ENCODE measurements at places on chromosomes 1 and 21.

DNA sequence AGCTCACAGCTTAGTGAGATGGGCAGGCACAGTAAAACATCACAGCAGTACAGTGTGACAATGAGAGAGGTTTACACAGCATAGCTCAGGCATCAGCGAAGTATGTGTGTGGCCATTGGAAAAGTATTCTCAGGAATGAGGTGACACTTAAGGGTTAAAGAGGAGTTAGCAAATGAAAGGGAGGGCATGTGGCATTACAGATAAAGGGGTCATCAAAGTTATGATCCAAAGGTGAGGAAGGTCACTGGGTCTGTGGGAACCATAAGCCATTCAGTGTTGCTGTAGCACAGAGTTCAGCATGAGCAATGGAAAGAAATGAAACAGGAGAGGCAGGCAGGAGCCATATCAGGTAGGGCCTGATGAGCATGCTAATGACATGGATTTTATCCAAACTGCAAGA, 4.5 kb upstream of the C8B start:
- DNase-seq: no peak

DNA sequence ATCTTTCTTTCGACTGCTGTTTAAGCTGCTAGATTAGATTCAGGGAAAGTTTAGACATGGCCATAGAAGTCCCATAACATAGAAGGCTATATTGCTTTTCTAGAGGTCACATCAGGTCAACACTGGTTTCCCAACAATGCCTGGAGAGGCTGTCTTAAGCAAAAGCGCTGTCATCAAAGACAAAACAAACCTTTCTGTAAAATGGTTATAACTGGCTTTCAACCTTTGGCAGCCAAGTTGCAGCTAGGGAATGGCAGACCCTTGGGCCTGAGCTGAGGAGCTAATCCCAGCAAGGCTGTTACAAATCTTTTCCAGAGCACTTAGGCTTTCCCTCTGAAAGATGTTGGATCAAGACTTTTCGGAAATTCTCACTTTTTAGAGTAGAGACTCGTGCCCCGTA, 11.2 kb upstream of the ABCA4 start:
- DNase-seq: no peak

GRCh38 chr1:182368358-182368757, 23.2 kb downstream of the GLUL start:
- DNase-seq: no peak

DNA sequence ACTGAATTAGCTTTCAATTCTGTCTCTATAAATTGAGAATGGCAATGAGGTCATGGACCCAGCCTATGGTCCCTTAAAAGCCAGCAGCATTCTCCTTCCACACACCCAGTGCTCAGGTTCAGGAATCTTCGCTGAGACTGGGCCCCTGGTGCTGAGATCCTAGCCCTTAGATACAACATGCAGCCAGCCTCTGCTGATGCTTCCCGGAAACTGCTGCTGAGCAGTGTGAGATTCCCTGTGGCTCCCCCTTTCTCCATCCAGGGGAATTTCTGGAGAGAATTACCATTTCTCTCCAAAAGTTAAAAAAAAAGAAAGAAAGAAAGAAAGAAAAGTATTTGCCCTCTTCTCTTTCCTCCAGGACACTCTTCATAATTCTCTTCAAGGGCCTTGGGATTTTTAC, 31.7 kb upstream of the RALGPS2 start:
- no peak for DNase-seq

- DNase-seq: no peak
These were observed 75.0 kb downstream of the CLIC6 start for GRCh38 chr21:34743831-34744230.

- no peak for DNase-seq
These were observed 205.1 kb upstream of the EDN2 start for GRCh38 chr1:41689558-41689981.

DNA sequence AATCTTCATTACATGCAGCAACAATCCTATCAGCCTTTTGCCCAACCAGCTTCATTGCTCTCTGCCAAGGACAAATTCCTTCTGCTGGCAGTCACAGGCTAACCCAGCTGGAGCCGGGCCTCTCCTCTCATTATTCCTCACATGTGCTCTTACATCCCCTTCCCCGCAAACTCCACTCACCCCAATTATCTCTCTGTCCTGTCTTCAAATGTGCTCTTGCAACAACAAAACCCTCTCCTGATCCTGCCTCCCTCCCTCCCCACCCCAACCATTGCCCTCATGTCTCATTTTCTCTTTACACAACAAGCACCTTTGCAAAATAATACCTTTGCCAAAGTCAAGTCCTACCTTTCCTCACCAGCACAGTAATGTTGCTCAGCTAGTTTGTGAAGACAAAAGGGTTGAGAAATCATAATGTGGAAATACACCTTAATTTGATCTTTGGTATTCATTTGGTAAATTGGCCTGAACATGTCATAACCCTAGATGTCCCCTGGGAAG, 36.0 kb upstream of the DHCR24 start:
- DNase-seq: no peak

- DNase-seq: no peak
These were observed 17.4 kb upstream of the GPR153 start for GRCh38 chr1:6278263-6278662.

DNA sequence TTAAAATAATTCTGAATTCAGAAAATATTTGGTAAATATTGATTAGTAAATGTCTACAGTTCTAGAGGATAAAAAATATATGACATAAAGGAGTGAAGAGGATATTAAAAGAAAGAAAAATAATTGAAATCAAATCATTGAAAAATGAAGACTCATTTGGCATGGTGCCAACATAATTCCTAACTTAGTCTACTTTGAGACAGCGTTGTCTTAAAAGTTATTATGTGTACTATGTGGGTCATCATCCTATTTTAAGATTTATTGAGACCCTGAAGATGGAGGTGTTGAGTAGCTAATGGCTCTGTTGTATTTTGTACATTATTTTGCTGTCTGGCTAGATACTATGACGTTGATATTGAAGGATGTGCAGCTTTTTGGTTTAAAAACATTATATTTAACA, 156.7 kb upstream of the PTGFR start:
- DNase-seq: no peak

- DNase-seq: no peak
These were observed 209.0 kb downstream of the RHOU start for GRCh38 chr1:228944296-228944695.

DNA sequence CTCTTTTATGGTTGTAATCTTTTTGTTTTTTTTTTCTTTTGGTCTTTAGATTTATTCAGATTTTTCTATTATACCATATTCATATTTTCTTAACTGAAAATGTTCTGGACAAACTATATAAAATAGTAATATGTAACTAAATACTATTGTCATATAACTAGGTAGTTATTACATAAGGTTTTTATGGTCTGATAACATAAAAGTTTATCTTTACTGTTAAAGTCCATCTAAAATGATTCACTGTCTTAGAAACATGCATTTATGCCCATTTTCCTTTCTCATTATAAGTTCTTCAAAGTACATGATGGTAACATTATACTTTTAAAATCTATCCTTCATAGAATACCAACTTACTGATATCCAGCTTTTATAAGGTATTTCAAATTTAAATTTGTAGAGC, 29.1 kb downstream of the IARS2 start:
- DNase-seq: no peak

- no peak for DNase-seq
These were observed 8.4 kb downstream of the SGIP1 start for GRCh38 chr1:66542314-66542713.

DNA sequence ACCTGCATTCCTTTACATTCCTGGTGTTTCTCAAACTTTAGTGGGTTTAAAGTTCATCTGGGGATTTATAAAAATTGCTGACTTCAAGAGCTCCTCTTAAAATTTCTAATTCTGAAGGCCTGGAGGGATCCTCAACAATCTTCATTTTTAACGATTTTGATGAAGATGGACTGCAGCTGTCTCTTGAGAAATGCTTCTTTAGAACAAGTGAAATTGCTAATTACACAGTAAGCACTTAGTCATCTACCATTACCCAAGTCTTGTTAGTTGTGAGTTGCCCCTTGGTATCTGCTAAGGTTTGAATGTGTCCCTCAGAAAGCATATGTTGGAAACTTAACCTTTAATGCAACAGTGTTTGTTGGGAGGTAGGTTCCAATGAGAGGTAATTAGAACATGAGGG, 163.7 kb downstream of the LTN1 start:
- DNase-seq: no peak

DNA sequence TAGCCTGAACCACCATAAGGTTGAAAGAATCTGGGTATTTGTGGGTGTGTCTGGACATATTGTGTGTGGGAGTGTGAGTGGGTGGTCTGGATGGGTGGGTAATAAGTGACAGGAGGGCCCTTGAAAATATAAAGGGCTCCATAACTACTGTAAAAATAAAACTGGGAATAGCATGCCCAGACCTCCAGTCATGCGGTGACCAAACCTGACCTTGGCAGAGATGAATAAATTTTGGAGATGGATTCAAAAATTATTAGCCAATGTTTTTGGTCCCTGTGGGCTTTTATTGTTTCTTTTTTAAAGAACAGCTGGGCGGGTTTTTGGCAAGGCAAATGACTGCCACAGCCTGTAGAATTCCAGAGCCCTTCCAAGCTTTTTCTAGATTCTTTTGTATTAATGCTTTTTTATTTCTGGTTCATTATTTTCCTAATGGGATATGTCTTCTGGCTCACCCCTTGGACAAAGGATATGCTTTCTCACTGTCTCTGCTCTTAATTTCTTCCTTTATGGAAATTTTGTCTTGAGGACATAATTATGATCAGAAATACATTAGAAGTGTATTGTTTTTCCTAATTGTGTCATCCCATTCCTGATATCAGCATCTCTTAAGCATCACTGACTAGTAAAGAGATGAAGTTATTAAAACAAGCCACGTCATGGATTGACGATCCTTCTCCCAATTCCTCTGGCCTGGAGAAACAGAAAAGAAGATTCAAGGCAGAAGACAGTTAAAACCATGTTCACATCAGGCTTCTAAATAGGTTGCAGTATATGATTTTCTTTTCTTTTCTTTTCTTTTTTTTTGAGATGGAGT, 69.5 kb downstream of the NTMT2 start:
- no peak for DNase-seq

GRCh38 chr1:71638081-71638766, 557.4 kb upstream of the ZRANB2 start:
- no peak for DNase-seq

GRCh38 chr1:86933562-86934377, 19.3 kb downstream of the HS2ST1 start:
- DNase-seq: no peak

- DNase-seq: no peak
These were observed 9.6 kb upstream of the TRAPPC10 start for GRCh38 chr21:44002511-44002910.

- DNase-seq: no peak
These were observed 302.7 kb downstream of the DISC1 start for GRCh38 chr1:231929311-231929710.

DNA sequence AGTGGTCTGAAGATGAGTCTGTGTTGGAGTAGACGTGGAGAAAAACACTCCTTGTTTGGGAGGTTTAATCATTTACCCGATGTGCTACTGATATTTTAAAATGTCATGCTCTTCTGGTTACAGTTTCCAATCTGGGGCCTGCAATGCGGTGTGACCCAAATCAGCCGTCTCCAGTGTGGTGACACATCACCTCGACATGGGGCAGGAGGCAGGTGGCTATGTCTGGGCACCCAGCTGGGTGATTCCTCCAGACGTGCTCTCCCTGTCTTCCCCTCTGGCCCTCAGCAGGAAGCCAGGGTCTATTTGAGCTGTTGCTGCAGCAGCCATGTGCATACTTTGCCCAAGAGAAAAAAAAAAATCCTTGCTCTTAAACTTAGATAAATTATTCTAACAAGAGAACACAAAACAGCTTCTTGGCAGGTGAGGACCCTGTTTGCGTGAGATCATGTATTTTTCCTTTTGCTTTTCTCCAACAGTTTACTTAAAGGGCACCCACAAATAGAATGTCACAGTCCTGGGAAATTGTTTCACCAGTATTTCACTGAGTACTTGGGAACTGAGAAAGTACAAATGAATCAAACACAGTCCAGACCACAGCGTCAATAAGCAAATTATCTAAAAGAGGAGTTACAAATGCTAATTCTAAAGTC, 38.9 kb upstream of the MAP10 start:
- DNase-seq: no peak

- DNase-seq: no peak
These were observed 96.5 kb downstream of the NEK7 start for GRCh38 chr1:198253259-198253658.

GRCh38 chr1:9910076-9910422, at the start of gene CTNNBIP1:
CTNNBIP1 (minus strand) TSS chr1:9910269; CDS start chr1:9872064, 38,205 bp downstream.
- no peak for DNase-seq

- DNase-seq: no peak
These were observed 14.0 kb downstream of the KDM5B start for GRCh38 chr1:202794051-202794740.

DNA sequence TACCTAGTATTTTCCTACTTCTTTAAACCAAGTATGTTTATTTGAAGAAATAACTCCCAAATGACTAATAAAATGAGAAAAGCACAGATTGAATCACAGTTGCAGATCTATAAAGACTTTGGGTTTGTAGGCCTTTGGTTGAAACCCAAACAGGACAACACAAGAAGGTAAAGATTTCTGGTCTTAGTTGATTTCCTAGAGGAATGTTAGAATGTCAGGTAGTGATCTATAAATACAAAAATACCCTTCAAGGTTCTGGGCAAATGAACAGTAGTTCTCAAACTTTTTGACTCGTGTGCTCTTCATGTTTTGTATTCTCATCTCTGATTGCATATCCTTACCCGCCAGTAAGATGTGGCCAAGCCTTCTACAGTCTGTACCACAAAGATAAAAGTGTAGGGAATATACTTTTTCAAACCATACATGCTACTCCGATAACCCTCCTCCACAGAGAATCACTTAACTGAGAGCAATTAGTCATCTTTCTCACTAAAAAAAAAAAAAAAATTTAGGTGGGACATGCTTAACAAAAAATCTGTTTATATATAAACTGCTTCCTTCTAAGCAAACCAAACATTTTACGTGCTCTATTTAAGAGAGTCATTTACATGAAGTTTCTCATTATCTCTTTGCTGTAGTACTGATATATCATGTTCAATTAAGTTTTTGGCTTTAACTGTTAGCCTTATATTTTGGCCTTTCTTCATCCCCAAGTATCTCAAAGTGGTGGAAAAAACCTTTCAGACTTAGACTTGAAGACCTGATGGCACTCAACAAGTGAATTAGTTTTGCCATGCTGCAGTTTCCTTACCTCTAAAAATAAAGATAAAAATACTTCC, 36.0 kb downstream of the CNIH4 start:
- no peak for DNase-seq

DNA sequence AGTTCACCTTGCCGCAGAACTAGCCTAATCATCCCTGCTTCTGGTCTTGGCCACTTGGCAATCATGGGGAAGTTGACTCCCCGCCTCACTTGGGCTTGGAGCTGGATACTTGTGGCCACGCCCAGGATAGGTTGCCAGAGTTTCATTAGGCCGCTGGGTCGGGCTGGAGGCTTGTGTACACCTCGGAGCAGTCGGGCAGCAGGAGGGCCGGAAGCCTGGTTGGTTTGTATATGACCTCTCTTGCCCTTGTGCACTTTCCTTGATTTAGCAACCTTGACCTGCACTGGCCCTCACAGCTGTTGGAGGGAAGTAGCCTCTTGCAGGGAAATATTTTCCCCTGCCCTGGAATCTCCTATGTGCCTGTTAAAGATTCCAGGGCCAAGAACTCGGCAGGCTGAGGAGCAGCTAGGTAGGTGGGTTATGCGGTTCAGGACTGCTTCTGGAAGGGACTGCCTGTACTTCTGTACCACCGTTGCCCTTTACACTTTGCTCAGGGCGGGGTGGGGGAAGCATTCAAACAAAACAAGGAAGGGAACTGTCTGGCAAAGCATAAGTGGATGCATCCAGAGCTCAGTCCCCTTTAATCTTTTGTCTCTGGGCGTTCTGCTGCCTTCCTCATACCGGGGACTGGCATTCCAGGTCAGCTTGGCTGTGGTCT, 83.5 kb downstream of the UCK2 start:
- no peak for DNase-seq

Data from effector CD4-positive, alpha-beta T cell (primary cell).